ENCODE measurements at places on chromosomes 1 and 21. TPM values are rescaled to one million over a fixed set of nuclear protein-coding genes. Genes with fewer than 3 reads are reported as not detected.

Gene TSSK3
- polyA plus RNA-seq = 0.33 TPM

Gene RCSD1
- polyA plus RNA-seq = not detected

Gene MX2
- 0.82 TPM for polyA plus RNA-seq

Gene NBPF3
- 24.3 TPM for polyA plus RNA-seq

Gene RAVER2
- polyA plus RNA-seq = 5.5 TPM

Gene ACOT11
- 1.2 TPM for polyA plus RNA-seq

Gene MSTO1
- 17.1 TPM for polyA plus RNA-seq

Gene PTPRU
- polyA plus RNA-seq = 7.8 TPM

Gene GOLT1A
- not detected for polyA plus RNA-seq

Gene ELAPOR1
- 0.88 TPM for polyA plus RNA-seq
